ENCODE measurements at places on chromosomes 2 and 18.

GRCh38 chr2:55087936-55088335 is 37.7 kb upstream of the RTN4 start:
- DNase-seq: peak; percentile 86

DNA sequence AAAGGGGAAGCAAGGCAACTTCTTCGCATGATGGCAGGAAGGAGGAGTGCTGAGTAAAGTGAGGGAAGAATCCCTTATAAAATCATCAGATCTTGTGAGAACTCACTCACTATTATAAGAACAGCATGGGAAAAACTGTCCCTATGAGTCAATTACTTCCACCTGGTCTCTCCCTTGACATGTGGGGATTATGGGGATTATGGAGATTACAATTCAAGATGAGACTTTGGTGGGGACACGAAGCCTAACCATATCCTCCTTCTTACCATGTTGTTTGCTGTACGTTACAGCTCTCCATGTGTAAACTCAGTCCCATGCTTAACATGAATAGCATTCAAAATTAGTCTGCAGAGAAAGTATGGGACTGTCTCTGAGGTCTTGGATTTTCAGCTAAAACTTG is 1096.8 kb upstream of the ACVR2A start:
- no peak for DNase-seq

GRCh38 chr18:38045845-38046244 is 480.2 kb upstream of the CELF4 start:
- no peak for DNase-seq

- no peak for DNase-seq
Observed at GRCh38 chr2:15944325-15945017, 4.1 kb downstream of the MYCN start.

- no peak for DNase-seq
Observed at GRCh38 chr2:172739661-172740266, 4.1 kb downstream of the RAPGEF4 start.

- no peak for DNase-seq
Observed at GRCh38 chr2:25379535-25379934, 37.8 kb upstream of the DNMT3A start.

- DNase-seq: peak; percentile 26
Observed at GRCh38 chr2:216695401-216695821, at the start of gene IGFBP5. Gene IGFBP5, minus strand, starts transcription at chr2:216695549. Its CDS starts 774 bp downstream, at chr2:216694775.

DNA sequence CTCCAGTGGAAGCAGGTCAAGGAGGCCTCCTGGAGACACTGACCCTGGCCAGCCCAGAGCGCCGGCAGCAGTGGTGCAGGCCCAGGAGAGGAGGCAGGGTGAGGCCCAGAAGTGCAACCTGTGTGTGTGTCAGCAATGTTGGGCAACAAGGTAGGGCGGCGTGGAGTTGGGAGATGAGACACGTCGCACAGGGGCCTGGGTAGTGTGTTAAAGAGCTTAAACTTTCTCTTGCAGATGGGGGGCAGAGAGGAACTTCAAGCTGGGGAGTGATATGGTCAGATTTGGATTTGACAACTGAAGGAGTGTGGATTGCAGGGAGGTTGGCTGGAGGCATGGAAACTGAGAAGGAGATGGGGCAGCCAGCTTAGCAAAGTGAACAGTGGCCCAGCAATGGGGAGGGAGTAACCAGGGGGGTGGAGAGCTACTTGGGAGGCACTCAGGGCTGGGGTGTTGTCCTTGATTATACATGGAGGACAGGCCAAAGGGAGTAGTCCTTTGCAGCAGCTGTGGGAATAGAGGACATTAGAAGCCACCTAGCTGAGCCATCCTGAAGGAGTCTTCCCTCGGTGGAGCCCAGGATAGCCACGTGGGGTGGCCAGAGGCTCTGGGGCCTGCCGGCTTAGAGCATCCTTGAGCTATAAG is 278.6 kb upstream of the HS6ST1 start:
- no peak for DNase-seq

- DNase-seq: no peak
Observed at GRCh38 chr2:19987936-19988335, 2.0 kb downstream of the WDR35 start.

DNA sequence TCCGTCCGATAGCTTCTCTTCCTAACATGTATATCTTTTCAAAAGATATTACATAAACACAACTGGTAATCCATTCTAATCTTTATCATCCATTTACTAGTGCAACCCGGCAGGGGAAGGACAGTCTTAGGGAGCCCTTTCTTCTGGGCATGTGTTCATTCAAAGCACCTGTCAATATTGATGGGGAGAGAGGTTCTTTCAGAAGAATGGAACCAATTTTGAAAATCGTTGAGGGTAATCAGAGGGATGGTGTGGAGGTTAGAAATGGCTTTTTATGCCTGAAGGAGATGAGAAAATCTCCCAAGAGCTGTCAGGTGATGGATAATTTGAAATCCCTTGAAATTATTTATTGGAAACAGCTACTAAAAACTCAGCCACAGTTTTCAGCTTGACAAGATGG is 561.9 kb upstream of the DCC start:
- no peak for DNase-seq

GRCh38 chr2:138490673-138491494 is 10.7 kb upstream of the SPOPL start:
- DNase-seq: no peak

DNA sequence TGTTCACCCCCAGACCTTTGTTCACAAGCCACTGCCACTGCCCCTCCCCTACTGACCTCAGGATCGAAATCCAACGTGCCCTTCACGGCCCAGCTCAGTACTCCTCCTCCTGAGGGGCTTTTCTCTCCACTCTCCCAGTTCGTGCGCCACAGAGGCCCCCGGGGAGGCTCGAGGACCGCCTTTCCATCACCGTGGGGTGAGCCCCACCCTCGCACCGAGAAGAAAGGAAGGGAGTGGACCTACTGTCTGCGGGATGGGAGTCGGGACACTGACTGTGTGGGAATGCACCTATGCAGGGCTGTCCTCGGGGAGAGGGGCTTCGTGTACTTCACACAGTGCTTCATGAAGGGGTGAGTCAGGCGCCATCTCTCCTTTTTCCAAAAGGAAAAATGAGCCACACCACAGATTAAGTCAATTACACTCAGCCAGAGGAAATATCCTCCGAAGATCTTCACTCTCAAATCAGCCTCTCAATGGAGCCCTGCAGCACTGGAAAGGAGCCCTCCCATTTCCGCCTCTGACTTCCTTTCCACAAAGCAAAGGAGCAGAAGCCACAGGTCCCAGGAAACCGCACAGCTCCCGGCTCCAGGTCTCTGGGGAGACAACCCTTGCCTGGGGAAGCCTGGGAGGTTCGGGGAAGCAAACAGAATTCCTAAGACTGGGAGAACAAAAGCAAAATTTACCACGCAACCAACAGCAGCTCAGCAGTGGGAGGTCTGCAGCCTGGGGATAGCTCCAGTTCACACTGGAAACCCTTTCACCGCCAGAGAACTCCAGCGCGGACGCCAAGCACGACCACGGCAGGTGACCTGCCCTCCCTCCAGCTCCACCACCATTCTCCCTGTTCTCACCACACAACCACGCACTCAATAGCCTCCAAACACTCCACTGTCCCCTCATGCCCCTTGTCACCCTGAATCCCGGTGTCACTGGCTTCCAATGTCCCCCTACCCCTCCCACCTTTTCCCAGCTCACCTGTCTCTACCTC is 21.6 kb downstream of the ADCY3 start:
- DNase-seq: no peak

DNA sequence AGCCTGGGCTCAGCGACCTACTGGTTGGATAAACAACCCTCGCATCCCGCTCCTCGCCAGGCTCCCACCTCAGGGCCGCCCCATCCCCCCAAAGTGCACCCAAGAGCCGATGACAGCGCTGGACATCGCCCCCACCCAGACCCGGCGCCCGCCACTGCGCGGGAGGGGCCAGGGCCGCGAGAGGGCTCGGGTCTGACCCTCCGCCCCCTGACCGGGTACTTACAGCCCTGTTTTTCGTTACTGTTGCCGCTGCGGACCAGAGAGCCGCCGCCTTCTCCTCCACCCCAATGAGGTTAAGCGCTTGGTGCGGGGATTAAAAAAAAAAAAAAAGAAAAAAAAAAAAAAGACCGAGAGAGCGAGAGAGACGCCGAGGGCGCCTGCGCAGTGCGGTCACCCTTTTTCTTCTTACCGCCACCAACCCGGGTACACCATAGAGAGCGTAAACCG is at the start of gene CLASP1:
Gene CLASP1 (minus strand): TSS at position 314 of the 447 bp plus-strand sequence. CDS start 43,567 bp downstream, outside the sequence.
- no peak for DNase-seq

- no peak for DNase-seq
Observed at GRCh38 chr18:24814521-24814920, 354.1 kb downstream of the HRH4 start.

DNA sequence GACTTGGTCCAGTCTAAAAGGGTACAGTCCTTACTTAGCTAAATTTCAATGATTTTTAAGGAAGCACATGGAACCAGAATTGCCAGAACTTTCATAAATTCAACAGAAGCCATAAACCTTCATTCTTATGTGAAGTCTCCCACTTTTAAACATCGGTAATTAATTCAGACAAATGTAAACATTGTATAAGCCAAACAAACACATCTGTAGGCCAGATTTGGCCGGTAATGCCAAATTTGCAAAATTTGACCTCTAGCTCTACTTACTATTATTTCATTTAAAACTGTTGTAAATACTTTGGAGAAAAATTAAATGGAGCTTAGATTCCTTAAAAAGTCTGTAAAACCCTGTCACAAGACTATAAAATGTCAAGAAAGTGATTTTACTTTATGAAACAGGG is 83.2 kb upstream of the GALNT5 start:
- no peak for DNase-seq

DNA sequence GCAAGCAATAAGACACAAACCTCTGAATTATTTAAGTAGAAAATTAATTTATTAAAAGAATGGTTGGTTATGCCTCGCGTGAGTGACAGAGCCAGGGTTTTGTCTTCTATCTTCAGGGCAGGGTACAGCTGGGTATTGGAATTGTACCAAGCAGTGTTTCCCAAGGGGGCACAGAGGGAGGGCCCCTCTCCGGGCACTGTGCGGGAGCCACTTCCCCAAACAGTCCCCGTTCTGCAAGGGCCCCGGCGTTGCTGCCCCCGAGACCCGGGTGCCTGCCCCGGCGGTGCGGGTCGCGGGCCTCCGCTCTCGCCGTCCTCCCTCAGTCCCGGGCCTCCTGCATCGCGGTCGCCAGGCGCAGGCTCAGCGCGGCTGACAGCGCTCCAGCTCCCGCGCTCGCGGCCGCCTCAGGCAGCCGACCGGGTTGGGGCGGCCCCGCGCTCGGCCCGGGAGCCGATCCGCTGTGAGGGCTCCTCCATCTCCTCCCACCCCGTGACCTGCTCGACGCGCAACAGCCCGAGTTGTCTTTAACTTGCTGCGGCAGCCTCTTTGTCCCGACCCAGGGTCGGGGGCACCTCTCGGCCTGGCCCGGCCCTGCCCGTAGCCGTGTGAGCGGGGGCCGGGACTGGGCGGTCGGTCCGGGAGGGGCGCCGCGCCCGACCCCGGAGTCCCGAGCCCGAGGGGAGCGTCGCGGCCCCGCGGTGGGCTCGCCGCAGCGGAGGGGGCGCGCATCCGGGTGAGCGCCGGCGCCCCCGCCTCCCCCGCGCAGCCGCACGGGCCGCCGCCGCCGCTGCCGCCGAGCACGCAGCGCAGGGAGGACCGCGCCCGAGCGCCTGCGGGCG is 620 bp upstream of the GALNT1 start:
- DNase-seq: peak; percentile 83

- DNase-seq: no peak
Observed at GRCh38 chr18:60846396-60846795, 473.8 kb upstream of the MC4R start.

- no peak for DNase-seq
Observed at GRCh38 chr2:111100087-111100764, 20.5 kb upstream of the BCL2L11 start.

DNA sequence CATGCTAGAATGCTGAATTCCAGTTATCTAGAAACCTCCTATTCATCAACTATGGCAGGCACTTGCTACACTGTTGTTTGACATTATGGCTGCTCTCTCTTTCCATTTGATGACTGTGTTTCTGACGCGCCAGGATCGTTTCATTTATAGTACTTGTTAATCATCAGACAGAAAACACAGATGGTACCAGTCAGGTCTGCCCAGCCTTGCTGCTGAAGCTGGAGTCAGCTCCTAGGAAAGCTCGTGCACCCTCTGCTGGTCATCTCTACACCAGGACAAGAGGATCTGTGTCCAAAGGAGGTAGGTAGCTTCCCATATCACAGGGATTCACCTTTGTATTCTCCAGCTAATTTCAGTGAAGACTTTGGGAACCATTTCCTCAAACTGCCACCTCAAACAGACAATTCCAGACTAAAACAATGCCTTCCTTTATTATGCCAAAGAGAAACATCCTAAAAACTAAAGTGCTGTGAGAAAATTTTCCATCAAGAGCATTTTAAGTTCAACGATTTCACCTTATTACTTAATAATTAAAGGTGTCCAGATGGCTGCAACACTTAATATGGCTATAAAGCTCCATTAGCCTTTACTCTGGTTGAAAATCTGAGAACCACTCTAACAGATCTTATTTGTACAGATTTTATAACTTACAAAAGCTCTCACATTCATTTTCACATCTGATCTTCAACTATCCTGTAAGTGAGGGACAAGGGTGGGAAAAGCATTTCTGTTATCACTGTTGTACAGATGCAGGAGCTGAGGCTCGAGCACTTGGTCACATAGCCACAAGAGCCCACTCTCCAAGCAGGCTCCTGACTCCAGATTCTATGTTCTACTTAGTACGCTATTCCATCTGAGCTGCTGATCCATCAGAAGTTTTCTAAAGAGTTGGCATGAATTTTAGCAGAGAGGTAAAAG is 17.5 kb downstream of the METTL8 start:
- peak; percentile 86 for DNase-seq

DNA sequence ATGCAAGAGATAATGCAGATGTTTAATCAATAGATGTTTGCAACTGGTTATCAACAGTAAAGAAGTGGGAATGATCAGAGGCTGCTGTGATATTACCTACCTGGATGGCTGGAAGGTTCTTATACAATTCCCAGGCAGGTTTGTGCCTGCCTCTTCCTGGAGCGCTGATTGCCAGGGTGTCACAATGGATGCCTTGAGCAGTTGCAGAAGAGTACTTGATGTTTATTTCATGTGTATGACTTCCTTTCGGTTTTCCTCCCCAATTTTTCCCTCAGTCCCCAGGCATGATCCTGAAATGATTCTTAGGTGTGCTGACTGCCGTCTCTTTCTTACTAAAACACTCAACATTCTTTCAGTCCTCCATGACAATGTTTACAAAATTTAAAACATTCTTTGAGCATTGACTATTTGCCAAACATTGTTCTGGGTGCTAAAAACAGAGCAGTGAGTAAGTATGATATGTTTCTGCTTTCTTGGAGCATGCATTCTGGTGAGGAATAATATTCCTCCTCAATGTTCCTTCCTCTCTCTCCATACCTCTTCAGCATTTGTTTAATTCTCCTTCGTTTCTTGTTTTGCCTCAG is 416.6 kb upstream of the TRIB2 start:
- DNase-seq: no peak

- DNase-seq: no peak
Observed at GRCh38 chr2:166768393-166769123, 119.7 kb upstream of the XIRP2 start.

DNA sequence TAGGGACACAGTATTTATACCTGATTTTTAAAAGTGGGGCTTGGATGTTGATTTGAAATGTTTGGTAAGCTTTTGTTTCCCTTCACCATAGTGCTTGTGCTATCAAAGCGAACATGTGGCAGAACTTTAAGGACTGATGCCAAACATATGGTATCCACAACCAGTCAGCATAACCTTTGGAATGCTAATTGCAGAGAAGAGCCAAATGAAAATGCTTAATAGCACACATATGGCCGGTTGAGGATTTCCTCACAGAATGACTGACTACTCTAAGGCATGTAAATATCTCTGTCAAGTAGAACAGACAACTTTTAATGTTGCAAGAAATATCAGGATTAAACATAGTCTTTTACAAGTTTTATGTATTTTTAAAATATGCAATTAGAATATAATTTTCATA is 120.9 kb upstream of the COL3A1 start:
- DNase-seq: no peak

GRCh38 chr2:201798252-201798913 is 8.0 kb upstream of the CDK15 start:
- no peak for DNase-seq

Data from erythroblast (primary cell).